ENCODE measurements at places on chromosomes 11 and 22.

DNA sequence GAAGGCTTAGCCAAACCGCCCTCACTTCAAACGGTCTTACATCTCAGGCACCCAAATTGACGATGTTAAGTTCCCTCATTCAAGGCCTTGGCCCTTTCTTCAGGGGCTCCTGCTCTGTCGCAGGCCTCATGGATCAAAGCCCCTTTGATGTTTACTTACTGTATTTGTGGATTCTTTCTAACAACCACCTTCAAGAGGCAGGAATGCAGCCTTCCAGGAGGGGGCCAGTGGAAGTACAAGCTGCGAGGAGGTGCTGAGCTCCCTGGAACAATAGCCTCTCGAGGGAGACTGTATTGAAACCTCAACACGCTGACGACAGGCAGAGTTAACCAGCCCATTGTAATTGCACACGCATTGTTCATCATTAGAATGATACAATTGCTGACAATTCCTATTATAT is 209.1 kb downstream of the ST3GAL4 start:
- DNase-seq: no peak

- DNase-seq: no peak
Observed at GRCh38 chr11:128775468-128775867, 81.6 kb downstream of the FLI1 start.

DNA sequence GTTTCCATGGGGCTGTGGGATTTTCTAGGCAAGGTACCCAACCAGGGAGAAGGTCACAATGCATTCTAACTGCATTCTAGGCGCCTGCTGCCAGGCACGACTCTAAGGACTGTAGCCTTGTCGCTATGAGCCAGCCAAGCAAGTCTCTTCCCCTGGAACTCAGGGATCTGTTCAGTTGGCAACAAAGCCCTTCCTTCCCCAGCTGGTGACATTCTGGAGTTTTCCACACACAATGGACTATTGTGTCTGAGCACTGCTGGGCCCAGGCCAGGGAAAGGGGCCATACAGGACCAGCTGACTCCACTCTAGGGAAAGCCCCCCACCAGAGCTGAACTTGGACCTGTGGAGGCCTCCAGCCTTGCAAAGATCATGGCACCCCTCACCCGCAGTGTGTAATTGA is 116.8 kb downstream of the RRAS2 start:
- DNase-seq: peak; percentile 47

DNA sequence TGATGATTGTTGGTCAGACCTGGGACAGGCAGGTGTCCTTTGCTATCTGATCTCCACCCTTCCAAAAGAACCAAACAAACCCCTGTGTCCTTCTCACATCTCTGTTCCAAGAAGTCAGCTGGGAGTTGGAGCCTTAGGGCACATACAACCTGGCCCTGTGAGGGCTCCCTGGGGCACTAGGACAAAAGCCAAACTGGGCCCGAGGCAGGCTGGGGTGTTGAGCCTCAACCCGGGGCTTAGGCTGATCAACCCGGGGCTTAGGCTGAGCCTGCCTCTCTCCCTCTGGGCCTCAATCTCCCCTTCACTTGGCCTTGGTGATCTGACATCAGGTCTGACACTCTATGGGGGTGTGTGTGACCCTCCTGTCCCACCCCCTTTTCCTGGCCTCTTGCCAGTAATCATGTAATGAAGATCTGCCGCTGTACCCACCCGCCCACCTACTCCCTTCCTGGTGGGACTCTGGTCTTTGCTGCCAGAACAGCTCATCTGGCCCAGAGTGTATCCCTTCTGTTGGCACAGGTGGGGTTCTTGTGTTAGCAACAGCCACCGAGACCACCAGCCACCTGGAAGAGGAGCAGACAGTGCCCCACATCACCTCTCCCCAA is 22.8 kb upstream of the UVRAG start:
- DNase-seq: no peak

DNA sequence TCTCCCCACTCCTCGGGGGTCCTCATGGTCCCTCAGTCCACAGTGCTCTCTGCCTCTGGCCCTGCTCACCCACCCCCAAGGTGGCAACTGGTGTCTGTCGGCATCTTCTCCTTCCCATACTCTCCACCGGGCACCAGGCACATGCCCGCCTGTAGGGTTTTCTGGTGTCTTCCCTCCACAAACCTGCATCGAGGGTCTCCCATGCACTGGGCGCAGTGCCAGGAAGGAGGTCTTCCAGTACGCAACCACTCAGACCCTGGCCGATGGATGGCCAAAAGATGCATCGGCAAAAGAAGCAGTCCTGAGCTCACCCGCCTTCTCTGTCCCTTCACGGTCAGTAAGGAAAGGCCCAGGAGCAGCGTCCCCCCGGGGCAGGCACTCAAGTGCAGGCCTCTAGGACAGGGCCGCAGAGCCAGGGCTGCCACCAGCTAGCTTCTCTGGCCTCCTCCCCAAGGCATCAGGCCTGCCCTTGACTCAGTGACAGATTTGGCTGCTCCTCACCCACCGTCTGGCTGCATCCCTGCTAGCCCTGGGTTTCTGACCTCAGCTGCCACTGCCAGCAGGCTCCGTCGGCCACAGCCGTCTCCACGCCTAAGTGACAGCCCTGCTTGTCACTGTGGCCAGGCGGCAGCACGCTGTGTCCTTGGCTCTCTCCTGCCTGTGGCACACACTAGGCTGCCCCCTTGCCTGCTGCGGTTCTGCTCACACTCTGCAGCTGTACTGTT is 32.1 kb upstream of the IGSF9B start:
- DNase-seq: no peak

- no peak for DNase-seq
Observed at GRCh38 chr11:1381793-1382425, 7.8 kb upstream of the BRSK2 start.

GRCh38 chr11:16512198-16512898 is 156.0 kb upstream of the SOX6 start:
- DNase-seq: no peak

GRCh38 chr11:7690648-7691047 is 15.6 kb downstream of the OVCH2 start:
- DNase-seq: no peak

- no peak for DNase-seq
Observed at GRCh38 chr11:10322401-10322800, 17.5 kb downstream of the ADM start.

DNA sequence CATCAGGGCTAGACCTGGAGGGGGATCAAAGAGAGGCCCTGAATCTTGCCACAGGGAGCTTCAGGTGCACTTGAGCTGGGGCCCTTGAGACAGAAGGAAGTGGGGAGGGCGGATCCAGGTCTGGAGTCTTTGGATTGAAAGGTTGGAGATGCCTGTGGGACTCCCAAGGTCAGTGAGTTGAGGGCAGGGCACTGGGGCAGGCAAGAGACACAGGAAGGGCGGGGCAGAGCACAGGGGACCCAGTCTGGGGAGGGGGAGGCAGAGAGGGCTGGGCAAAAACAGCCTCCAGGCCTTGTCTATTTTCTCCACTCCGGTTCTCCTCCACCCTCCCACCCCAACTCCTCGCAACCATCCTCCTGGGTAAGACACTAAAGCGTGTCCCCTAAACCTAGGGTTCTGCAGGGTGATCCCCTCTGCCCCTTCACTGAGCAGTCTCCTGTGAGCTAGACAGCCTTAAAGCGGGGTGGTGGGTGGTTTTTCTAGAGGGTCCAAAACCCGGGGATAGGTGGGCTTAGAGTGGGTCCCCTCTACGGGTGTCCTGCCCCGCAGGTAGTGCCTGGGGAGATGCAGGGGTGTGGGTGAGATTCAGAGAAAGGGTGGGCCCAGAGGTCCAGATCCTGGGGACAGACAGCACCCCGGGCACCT is 38.6 kb upstream of the CELSR1 start:
- DNase-seq: no peak

- DNase-seq: no peak
Observed at GRCh38 chr11:64976651-64977050, 4.7 kb upstream of the MAJIN start.

DNA sequence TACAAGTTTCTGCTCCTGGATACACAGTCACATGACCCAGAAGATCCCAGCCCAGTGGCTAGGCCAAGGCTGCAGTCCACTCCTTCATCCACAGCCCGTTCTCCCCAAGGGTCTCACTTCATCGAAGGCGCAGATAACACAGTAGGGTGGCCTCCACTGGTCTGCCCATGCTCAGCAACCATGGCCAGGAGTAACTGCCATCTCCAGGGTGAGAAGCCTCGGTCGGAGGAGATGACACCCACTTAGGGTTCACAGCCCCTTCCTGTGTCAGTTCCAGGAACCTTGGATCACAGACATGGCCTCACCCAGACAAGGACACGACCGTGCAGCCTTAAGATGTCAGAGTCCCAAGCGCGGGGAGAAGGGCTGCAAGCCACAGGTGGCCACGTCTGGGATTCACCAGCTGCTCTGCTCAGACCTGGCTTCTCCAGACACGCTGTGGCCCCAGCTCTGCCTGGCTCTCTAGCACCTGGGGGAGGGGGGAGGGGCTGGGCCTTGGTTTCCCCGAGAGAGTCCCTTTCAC is 2.6 kb downstream of the BET1L start:
- DNase-seq: no peak

DNA sequence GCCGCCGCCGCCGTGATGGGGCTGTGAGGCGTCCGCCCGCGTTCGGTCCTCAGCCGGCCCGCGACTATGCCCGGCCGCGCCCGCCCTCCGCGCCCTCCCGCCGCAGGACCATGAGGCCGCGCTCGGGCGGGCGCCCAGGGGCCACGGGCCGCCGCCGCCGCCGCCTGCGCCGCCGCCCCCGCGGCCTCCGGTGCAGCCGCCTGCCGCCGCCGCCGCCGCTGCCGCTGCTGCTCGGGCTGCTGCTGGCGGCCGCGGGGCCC is 215 bp downstream of the ZNRF3 start:
- DNase-seq: no peak

DNA sequence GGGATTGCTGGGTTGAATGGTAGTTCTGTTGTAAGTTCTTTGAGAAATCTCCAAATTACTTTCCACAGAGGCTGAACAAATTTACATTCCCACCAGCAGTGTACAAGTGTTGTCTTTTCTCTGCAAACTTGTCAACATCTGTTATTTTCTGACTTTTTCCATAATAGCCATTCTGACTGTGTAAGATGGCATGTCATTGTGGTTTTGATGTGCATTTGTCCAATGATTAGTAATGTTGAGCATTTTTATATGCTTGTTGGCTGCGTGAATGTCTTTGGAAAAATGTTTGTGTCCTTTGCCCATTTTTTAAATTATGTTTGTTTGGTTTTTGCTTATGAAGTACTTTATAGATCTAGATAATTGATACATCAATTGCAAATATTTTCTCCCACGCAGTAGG is 1025.0 kb downstream of the JRKL start:
- DNase-seq: no peak

GRCh38 chr11:107563702-107564101 is 1.8 kb downstream of the ALKBH8 start:
- DNase-seq: no peak

DNA sequence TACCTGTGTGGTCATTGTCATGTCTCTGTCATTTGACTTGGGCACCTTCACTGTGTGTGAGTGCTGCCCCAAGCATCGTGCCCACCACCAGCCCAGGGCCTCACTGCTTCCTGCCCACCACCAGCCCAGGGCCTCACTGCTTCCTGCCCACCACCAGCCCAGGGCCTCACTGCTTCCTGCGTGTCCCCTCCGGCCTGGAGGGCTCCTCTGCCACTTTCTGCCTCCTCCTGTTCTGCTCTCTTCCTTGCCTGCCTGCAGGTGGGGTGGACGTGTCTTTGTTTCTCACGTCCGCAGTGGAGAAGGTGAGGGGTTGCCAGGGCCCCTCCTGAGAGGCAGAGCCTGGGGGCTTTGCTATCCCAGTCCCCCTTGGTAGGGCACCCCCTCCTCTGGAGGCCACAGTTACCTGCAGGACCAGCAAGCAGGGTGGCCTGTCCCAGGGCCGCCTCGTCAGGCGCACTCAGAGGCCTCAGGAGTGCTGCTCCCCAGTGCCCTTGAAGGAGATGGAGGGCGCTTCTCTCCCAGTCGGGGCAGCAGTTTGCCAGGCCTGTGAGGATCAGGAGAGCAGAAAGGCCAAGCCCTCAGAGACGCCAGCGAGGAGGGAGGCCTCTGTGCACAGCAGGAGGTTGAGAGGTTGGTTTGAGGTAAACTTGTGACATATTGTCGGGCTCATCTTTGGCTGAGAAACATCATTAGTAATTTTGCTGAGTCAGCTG is 290.7 kb downstream of the TBC1D22A start:
- no peak for DNase-seq

- no peak for DNase-seq
Observed at GRCh38 chr11:76654298-76654851, 16.2 kb downstream of the LRRC32 start.

DNA sequence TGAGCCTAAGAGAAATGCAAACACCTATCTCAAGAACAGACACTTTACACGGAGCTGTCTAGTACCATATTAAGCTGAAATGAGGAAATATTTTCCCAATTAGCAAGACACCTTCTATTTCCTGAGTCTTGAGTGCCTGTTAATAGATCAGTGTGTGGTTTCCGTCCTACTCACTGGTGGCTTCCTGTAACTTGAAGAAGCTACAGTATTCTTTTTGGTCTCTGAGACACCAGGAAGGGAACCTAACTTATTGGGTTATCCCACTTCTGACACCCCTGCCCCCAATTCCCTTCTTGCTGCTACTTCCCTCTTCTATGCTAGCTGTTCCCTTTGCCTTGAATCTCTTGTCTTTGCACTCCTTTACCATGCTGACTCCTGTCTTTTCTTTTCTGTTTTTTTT is 92.7 kb downstream of the FDX1 start:
- DNase-seq: no peak

DNA sequence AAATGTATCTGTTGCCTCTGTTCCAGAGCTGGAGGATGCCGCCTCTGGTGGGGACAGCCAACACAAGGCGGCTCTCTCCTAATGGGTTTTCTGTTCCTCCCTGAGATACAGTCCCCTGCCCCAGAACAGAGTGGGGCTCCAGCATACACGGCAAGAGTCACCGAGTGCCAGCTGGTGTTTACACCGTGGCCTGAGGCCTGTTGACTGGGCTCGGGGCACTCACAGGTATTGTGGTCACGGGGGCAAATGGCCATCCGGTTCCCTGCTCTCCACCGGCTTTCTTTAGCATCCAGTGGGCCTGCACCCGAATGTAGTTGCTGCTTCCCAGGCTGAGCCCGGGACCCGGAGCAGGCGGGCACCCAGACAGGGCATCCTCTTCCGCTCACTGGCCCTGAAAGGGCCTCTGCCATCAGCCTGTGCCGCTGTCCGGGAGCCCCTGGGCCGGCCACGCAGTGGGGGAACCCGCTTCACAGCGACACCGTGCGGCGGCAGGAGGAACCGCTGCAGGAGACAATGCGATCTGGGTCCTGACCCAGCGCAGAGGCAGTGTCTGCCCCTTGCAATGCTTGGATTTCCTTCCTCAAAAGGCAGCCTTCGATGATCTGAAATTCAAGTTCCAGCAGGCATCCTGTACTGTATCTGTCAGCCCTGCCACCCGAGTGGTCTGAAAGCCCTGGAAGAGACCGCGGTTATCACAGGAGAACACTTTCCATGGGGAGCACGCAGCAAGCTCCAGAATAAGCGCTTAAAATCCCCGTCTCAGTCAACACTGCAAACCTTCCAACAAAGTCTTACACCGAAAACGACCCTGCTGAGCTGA is 859 bp upstream of the KRTAP5-5 start:
- DNase-seq: peak; percentile 67

Data from C1 segment of cervical spinal cord (tissue), 14 donors.